ENCODE measurements at places on chromosomes 2 and 18.

GRCh38 chr2:234885886-234886285, 65.9 kb upstream of the SH3BP4 start:
- DNase-seq: no peak

DNA sequence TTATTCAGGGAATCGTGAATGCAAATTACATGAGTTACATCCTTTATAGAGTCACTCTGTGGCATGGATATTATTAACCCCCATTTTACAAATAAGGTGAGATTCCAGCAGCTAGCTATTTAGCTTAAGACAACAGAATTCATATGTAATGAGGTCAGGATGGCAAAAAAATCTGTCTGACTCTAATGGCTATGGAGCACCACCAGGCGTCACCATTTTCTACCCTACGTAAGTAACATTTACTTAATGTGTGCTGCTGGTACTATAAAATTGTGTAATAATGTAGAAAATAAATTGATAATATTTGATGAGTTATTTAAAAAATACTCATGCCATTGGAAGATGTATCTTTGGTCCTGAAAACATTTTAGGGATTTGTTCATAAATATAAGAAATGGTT, 2040.1 kb upstream of the LRRTM1 start:
- DNase-seq: no peak

GRCh38 chr2:127403460-127403859, 14.8 kb upstream of the PROC start:
- DNase-seq: no peak

DNA sequence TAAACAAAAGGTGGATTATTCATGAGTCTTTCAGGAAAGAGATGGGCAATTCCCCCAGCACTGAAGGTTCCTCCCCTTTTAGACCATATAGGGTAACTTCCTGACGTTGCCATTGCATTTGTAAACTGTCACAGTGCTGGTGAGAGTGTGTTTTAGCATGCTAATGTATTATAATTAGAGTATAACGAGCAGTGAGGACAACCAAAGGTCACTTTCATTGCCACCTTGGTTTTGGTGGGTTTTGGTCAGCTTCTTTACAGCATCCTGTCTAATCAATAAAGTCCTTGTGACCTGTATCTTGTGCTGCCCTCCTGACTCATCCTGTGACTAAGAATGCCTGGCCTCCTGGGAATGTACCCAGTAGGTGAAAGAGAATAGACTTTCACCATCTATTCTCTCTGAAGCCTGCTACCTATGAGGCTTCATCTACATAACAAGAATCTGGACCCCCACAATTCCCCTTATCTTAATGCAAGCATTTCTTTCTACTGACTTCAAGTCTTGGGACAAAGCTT, 148.7 kb downstream of the CABLES1 start:
- no peak for DNase-seq

DNA sequence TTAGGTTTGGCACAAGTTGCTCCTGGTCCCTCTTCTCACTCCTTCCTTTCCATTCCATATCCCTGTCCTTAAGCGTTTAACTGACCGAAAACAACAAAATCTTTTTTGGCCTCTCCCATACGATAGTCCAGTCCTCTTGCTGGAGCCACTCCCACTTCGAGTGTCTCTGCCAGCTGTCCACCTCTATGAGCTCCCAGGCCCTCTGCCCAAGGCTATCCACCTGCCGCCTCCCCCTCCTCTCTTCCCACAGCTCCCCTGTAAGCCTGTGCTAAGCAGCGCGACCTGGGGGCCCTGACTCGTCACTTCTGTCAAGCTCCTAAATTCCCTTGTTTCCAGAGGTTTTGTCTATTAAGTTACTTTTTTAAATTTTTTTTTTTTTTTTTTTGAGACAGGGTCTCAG, 47.0 kb upstream of the FOSL2 start:
- no peak for DNase-seq

GRCh38 chr18:47758000-47758399, 172.5 kb downstream of the SMAD2 start:
- no peak for DNase-seq

- no peak for DNase-seq
Measured at GRCh38 chr2:219073413-219074129, 12.8 kb upstream of the IHH start.

DNA sequence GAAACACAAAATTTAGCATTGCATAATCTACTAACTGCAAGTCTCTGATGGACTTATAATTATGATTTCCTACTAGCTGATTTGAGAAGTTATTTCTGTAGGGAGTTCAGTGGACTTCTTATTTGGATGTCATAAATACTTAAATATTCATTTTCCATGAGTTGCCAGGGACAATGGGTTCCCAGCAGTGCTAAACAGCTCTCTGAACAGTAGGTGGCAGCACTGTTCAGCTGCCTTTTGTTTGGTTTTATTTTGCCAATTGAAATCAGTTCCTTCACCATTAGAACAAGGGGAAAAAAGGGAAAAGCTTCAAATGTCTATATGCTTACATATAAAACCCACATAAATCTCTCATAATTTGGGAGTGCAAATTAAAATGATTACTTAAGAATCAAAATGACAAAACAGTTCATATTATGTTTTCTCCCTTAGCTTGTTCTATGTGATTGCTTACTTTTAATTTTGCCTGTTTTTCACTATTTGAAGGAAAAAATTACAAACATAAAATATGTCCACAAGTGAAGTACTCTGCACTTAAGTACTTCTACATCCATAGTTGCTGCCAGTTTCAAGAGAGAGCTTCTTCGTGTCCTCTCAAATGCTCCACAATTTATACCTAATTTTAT, 898.9 kb downstream of the CPS1 start:
- no peak for DNase-seq
